Left cardiac atrium (tissue), 4 donors: ENCODE measurements at places on chromosomes 2 and 18.

- DNase-seq, result no peak
Observed at GRCh38 chr2:152466980-152467676, 132.2 kb downstream of the FMNL2 start.

- no peak for DNase-seq
Observed at GRCh38 chr2:72991439-72991725, 74.1 kb downstream of the EMX1 start.

DNA sequence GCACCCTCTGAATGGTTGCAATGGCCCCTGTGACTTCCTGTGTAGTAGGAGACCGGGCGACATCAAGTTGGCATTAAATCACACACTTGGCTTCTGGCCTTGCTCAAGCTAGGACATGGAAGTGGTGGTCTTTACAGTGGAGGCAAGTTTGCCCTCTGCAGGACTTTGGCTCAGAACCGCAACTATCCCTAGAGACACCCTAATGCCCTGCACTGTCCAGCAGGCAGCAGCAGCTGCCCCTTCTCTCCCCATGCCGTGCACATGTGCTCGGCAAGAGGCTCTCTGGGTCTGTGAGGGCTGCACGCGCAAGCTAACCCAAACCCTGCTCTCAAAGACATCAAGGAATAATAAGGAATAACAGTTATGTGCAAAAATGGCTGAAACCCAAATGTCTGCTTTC lies 106.5 kb downstream of the COL6A3 start:
- DNase-seq, result no peak

DNA sequence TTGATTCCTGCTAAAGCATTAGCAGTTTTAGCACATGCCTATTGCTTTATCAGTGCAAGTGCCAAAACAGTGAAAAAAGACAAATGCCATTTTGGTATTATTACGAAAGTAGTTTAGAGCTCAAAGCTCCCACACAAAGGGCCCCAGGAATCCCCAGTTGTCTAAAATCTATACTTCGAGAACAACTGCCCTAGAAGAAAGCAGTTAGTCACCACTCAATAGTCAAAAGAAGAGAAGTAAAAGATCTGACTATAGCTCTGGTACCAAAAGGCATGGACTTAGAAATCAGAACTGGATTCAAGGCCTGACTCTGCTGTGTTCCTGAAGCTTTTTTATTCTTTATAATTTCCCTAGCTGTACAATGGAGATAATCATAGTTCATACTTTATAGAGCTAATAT lies 21.8 kb downstream of the SCN3A start:
- DNase-seq, result no peak

DNA sequence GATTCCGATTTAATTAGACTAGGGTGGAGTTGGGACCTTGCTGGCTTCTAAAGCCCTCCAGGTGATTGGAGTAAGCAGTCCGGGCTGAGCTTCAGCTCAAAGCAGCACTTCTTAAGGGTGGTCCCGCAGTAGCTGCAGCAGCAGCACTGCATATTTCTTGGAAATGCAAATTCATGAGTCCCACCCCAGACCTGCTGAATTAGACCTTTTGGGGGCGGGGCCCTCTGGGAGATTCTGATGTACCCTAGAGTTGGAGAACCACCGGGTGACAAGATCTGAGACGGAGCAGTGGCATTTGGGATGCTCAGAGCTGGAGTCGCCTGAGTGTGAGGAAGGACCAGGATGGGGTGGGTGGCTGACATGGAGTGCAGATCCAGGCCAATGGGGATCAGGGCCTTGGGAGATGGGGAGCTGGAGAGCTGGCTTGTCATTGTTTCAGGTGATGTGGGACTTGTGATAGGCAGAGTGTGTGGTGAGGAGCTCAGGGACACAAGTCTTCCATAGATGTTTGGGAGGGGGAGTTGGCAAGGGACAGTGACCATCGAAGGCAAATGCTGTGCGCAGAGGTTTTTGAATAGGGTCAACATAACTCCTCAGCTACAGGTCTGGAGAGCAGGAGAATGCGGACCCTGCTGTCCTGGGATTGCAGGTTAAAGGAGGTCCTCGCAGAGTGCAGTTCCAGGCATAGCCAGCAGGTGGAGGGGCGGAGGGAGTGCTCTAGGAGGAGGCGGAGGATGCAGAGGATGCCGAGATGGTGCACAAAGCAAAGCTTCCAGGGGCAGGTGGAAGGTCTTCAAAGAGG lies 130.9 kb upstream of the RAB12 start:
- DNase-seq, result peak; percentile 40

DNA sequence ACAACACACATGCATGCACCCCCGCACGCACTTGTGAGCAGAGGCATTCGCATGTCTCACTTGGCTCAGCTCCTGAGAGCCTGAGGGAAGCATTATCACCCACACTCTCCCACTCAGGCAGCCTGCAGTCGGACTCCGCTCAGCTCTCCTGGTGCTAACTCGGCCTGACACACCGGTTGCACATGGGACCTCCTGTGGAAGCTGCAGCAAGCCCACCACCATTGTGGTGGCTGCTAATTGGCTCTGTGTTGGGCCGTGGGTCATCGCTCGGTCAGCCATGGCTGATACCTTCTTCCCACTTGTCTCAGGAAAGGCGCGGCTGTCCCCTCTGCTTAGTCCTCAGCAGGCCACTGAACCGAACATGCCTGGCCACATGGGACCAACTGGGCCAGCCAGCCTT lies 13.7 kb upstream of the TEX261 start:
- DNase-seq, result no peak

GRCh38 chr18:50409236-50409635 lies 34.4 kb downstream of the SKA1 start:
- DNase-seq, result no peak

- no peak for DNase-seq
Observed at GRCh38 chr2:45299361-45299760, 290.1 kb upstream of the SIX2 start.

DNA sequence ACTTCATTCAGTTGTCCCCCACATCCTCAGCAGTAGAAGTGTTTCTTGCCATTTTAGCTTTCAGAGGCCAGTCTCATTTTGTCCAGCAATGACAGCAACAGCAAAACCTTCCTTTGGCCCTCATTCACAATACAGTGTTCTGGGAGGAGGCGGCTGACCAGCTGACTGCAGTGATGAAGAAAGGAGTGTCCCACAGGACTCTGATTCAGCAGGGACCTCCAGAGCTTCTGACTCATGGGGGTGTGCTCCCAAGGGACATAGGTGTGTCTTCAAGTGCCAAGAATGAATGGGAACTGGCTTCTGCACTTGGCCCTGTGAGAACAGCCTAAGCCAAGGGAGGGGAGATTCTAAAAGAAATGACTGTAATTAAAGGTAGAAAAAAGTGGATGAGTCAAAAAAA lies 147.0 kb upstream of the PELI1 start:
- DNase-seq, result no peak

DNA sequence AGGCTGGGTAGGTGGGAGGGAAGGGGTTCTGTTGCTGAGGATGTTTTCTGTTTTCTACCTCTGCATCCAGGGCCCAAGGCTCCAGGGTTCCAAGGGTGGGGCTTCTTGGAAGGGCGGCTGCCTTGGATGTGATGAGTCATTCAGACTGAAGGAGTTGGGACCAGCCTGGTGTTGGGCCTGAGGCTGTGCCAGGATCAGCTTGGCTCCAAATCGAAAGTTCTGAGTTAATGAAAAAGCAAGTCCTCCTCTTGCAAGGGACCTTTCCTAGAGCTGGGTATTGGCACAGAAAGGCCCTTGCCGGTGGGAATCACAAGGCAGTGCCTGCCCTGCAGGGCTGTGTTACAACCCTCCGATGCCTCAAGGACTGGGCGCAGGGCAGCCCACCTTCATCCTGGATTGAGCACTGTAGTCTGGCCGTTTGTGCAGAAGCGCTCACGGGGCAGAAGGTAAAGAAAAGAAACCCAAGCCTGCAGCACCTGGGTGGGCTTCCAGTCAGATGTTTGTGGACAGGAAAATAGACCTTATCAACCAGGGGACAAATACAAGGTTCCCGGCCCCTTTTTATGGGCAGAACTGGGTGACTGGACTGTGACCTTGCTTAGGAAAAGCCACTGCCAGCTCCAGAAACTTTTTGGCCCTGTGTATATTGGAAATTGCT lies 52.5 kb upstream of the MCFD2 start:
- DNase-seq, result peak; percentile 88

GRCh38 chr2:197196541-197197180 lies 113.9 kb downstream of the ANKRD44 start:
- DNase-seq, result no peak

- no peak for DNase-seq
Observed at GRCh38 chr2:19843992-19844515, 57.7 kb downstream of the TTC32 start.

DNA sequence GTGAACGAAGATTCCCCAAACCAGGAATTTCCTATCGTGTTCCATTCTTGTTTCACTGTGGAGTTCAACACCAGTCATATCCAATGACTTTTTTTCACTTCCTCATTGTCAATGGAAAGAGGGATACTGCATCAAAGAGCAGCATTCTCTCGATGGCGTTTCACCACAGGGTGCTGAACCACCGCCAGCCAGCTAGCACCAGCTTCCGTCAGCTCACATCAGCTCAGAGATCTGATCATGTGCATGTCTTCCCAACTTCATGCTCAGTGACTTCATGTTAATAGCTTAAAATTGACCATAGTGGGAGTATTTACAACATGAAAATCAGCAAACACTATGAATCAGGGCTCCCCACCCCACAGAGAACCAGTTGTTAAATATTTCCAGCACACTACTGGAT lies 359.9 kb downstream of the TNS1 start:
- no peak for DNase-seq

GRCh38 chr18:59029663-59030429 lies 109.8 kb upstream of the SEC11C start:
- DNase-seq, result no peak

DNA sequence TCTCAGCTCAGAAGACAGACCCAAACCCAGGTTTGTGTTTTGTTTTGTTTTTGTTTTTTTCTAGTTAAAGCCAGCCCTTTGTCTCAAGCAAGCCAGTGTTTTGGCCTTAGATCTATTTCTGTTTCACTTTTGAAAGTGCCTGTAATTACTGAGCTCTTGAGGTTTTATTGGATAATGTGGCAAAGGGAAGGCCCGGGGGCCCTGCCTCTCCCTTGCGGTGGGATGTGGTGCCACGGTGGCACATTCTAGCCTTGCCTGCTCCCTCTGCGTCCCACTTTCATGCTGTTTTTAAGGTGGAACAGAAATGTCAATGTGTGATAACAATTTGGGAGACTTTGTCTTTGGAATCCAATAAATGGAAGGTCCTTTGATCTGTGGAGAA lies 2.5 kb downstream of the HPCAL1 start:
- DNase-seq, result no peak

GRCh38 chr2:46150445-46150955 lies 146.7 kb upstream of the EPAS1 start:
- DNase-seq, result no peak

DNA sequence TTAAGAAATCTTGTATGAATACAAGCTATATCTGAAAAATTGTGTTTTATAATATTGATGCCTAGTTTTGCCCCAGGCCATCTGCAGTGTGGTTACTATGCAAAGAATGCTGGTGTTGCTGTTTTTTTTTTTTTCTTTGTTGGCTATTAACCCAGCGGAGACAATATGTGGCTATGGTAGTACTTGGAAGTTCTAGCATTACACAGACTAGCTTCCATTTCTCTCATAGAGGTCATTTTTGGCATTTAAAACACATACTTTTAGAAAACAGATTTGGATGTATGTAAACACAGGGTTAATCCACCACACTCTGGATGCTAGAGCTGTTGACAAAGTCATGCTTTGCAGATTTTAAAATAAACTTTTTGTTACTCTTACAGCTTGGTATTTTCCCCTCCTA lies 209.8 kb downstream of the NEDD4L start:
- no peak for DNase-seq

DNA sequence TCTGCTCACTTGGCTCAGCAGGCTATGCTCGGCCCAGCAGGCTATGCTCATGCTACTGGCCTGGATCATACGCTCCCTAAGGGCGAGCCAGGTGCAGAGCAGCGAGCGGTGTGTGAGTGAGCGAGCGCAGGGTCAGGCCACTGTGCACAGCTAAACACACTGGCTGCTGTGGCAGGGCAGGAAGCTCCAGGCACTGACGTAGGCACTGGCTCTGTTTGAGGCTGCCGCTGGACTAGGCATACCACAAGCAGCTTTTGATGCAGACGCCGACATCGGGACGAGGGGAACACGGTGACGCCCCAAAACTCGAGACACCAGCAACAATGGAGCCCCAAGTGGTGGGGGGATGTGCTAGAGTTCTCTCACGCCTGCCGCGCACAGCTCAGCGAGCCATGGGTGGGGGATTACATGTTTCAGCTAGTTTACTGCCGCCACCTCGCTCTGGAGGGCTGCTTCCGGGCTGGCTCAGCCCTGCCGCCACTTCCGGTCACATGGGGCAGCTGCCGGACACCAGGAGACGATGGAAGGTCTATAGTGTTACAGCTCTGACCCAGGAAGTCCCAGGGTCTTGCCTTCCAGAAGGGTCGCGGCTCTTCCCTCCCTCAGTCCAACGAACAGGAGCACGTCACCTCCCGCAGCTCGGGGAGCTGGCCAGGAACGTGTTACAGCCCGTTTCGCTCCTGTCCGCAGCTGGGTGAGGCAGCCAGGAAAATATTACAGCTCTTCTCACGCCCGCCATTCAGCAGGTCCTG lies 1176.9 kb upstream of the LRRTM1 start:
- DNase-seq, result no peak

GRCh38 chr18:58257461-58257860 lies 213.4 kb downstream of the NEDD4L start:
- no peak for DNase-seq

DNA sequence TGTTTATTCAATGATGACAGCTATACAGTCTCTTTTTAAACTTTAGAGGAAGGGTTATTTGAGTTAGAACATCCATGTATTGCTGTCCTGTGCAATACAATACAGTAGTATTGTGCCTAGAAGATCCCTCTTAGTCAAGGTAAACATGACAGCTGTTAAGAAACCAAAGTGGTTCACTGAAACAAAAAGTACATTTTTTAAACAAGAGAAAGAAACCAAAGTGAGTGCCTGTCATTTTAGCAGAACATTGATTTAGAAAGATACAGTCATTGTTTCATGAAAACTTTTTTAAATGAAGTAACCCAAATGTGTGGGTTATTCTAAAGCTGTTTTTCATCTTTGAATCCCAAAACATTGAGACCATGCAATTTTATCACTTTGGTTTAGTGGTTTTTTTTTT lies 15.5 kb downstream of the ITPRID2 start:
- no peak for DNase-seq

DNA sequence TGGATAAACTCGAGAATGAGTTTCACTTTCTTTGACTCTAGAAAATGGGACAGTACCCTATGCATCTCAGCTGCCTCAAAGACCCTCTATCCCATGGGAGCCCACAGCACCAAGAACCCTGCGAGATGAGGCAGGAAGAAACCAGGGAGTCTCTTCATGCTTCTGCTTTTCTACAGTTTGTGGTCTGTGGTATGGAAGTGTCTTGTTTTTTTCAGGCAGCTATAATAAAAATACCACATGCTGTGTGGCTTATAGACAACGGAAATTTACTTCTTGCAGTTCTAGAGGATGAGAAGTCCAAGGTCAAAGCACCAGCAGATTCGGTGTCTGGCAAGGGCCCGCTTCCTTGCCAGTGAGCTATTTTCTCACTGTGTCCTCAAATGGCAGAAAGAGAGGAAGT lies 257.9 kb downstream of the SUCLG1 start:
- no peak for DNase-seq

GRCh38 chr2:190031969-190032618 lies 30.4 kb downstream of the MSTN start:
- DNase-seq, result no peak

GRCh38 chr2:26968001-26968400 lies 2.4 kb upstream of the MAPRE3 start:
- no peak for DNase-seq
